HepG2 (cell line): ENCODE measurements at places on chromosomes 11 and 22. TPM values are rescaled to one million over a fixed set of nuclear protein-coding genes. Genes with fewer than 3 reads are reported as not detected.

DNA sequence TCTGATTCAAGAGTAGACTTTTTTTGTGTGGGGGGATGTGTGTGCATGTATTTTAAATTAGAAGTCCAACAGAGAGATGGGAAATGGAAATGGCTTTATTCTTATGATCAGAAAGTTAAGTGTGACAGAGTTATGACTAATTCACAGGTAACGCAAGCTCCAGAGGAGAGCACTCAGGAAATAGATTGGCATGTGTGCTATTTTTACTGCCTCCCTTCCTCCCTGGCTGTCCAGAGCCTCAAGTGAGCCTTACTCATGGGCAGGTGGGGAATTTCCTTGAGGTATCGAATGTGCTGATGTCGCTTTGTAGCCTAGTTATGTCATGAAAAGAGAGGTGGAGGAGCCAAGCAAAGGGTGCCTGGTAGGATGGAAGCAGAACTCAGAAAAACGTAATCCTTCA, 70.3 kb upstream of the BDNF start:
- H3K27me3 ChIP-seq = no peaks in the 10 kb centered on the region
- no peak for DNase-seq
- no peak overlapping the region for H3K4me3 ChIP-seq
- no peaks in the 10 kb centered on the region for H3K36me3 ChIP-seq
- no peak overlapping the region for H3K27ac ChIP-seq
- H3K4me1 ChIP-seq = no peaks in the 10 kb centered on the region

ELFN2 gene
- total RNA-seq = not detected in 2 replicates

DNA sequence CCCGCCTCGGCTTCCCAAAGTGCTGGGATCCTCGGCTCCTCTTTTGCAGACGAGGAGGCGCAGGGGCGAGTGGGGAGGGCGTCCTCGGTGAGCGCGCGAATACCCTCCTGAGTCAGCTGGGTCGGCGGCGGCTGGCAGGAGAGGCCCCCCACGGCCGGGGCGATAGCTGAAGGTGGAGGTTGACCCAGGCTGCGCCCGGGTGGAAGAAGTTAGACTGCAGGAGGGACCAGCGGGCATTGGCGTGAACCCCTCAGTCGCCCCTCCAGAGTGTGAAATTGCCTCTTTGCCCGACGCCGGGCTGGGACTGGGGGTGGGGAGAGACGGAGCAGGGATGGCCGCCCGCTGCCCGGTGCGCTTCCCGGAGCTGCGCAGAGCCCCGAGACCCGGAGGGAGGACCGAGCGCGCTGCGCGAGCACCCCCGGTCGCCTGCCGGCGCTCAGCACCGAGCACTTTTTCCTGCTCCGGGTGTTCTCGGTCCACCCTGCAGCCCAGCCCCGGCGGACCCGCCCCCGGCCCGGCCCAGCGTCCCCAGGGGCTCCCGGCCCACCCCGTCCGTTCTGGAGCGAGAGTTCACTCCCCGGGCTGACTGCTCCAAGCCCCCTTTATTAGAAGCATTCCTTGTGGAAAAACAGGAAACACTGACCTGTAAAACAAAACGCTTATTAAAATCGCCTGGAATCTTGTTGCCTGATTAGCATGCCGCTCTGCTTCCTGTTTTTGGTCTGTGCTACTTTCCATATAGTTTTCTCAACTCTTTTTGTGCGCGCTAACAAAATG, 13.7 kb upstream of the CPT1A start:
- no peaks in the 10 kb centered on the region for H3K27me3 ChIP-seq
- H3K36me3 ChIP-seq = no peaks in the 10 kb centered on the region
- H3K4me3 ChIP-seq = no peak overlapping the region
- peaks cover 54% of the 10 kb centered on the region for H3K4me1 ChIP-seq

DNA sequence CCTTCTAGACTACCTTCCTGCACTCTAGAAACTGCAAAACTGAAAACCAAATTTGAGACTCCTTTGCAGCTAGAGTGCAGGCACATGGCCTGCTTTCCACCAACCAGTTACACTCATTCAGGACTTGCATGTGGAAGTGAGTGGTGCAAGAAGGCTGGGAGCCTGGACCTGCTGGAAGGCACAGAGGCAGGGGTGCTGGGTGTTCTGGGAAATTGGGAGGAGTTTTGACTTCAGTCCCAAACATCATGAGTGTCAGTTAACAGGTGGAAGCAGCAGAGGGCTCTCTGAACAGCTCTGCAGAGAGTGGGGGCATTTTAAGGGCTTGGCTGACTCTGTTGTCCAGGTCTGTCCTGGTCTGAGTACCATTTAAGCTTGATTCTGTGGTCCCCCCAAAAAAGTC, 49.3 kb upstream of the SYT13 start:
- H3K27ac ChIP-seq = no peak overlapping the region
- H3K36me3 ChIP-seq = peaks cover 1% of the 10 kb centered on the region; the same call in 1 of the 2 replicates

- H3K36me3 ChIP-seq = no peaks in the 10 kb centered on the region
- no peak overlapping the region for H3K4me3 ChIP-seq
- no peak for DNase-seq
- peaks cover 13% of the 10 kb centered on the region; the same call in 2 of the 3 replicates for H3K27me3 ChIP-seq
- no peak overlapping the region for H3K27ac ChIP-seq
Observed at GRCh38 chr11:116257883-116258282, 514.9 kb downstream of the BUD13 start.

GRCh38 chr11:69645801-69646492, 5.0 kb downstream of the CCND1 start:
- no peak for DNase-seq
- no peak overlapping the region for H3K4me3 ChIP-seq
- peaks cover 34% of the 10 kb centered on the region for H3K36me3 ChIP-seq
- no peak overlapping the region for H3K27ac ChIP-seq
- H3K27me3 ChIP-seq = no peaks in the 10 kb centered on the region

DNA sequence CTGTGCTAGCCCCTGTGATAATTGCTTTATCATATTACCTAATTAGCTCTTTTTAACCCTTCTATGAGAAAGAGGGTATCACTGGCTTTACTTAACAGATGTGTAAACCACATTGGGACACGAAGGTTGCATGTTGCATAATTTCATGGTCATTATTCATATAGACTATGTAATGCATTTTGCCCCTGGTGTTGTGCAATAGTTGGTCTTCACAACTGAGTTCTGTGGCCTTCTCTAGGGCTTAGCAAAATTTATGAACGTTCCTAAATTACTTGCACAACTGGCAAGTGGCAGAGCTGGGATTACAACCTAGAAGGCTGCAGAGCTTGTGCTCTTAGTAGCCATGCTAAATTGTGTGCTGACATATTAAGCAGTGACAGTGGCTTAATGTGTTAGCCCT, 34.6 kb upstream of the PDGFD start:
- no peak overlapping the region for H3K4me3 ChIP-seq
- H3K27ac ChIP-seq = no peak overlapping the region

LRRC74B gene
- total RNA-seq = not detected in 2 replicates
